Activated T-helper 9 cell treated with anti-CD3 and anti-CD28 coated beads, Interleukin-2, amount 50 U/mL, for 16 hours (primary cell): ENCODE measurements at places on chromosomes 1 and 21.
A peak's percentile ranks its signal among the peaks of the same experiment; 100 is the strongest.

DNA sequence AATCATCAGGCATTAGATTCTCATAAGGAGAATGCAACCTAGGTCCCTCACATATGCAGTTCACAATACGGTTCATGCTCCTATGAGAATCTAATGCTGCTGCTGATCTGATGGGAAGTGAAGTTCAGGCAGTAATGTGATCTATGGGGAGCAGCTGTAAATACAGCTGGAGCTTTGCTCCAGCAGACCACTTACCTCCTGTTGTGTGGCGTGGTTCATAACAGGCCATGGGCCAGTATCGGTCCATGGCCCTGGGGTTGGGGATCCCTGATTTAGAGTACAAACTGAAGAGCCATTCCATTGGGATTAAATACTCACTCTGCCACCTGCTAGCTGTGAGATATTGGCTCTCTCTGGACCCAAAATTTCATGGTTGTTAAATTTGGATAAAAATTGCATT, 244.6 kb upstream of the POGK start:
- no peak for DNase-seq

DNA sequence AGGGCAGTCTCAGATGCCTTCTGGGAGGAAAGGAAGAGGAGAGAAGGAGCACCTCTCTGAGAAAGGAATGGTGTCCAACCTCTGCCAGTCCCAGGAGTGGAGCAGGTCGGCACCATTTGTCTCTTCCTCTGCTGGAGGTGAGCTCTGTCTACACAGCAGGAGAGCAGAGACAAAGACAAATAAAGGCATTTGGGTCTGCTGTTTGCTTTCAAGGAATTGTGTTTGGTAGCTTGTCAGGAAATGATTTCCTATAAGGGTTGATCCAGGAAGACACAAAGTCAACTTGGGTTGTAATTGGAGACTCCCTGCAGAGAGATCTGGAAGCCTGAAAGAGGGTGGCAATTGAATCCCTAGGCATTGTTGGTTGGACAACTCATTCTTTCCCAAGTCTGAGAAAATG, 34.5 kb upstream of the PLXNA2 start:
- no peak for DNase-seq

DNA sequence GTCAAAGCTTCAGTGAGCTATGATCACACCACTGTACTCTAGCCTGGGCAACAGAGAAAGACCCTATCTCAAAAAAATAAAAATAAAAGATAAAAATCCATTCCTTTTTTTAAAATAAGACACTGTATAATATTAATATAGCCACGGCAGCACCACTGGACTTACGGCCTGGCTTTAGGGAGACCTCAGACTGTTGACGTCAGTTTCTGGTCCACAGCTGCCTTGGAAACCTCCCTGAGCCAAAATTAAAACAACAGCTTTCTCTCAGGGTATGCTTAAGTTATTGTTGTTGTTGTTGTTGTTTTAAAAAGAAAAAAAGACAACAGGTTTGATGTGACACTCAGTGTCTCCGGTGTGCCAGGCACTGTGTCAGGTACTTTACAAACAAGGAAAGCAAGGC, 42.0 kb downstream of the CAPZB start:
- no peak for DNase-seq

- DNase-seq = peak; percentile 61
Measured at GRCh38 chr1:110672001-110672752, 2.6 kb downstream of the KCNA3 start.

DNA sequence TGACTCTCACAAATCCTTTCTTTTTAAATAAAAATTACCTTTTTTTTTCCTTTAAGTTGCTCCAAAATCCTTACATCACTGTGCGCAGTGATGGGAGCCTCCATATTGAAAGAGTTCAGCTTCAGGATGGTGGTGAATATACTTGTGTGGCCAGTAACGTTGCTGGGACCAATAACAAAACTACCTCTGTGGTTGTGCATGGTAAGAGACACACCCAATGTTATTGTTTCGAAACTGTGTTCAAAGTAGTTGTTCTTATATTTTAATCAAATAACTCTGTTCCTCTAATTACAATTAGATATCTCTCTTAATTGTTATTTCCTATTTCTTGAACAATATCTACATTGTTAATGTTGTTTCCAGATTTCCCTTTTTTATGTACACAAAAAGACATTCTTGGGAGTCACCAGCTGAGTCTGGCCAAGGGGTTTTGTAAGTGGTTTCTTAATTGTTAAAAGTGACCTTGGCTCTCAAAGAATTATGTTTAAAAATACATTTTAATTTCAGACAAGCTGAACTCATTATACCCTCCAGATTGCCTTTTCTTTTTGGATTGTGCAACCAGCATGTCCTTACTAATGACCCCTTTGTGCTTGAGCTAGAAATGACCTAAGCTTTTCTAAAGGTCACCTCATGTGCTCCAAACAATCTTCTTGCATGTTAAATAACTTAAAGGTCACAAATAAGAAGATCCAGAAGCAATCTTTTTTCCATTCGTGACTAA, 250.1 kb downstream of the HMCN1 start:
- no peak for DNase-seq

- no peak for DNase-seq
Measured at GRCh38 chr1:200178340-200178739, 150.8 kb downstream of the NR5A2 start.

GRCh38 chr1:225919906-225920305, 4.1 kb downstream of the PYCR2 start:
- DNase-seq = no peak

DNA sequence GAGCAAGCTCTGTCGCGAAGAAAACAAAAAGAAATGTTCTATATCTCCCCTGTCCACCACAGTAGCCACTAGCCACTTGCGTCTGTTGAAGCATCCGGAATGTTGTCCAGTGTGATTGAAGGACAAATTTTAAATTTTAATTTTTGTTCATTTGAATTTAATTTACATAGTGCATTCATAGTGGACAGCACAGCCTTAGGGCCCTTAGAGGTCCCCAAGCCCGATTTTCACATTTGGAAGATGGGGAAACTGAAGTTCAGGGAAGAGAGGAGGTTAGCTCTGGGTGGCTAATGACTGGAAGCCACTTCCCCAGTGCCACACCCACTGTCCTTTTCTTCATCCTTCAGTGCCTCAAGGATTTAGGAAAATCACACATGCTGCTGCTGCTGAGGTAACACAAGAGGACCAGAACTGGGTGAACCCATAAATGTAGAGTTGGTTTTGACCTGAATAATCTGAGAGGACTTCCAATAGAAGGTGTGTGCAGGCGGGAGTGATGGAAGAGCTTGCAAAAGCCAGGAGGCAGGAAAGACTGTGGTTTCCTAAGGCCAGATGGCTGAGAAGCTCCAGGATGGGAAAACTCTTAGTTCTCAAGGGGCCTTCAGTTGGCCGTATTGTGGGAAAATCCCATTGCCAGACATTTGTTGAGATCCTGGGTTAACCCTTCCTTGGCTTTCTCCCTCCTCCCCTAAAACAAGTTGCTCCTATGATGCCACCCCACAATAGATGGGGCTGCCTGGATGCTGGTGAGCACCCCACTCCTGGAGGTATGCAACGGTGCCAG, 49.5 kb downstream of the TRIM11 start:
- DNase-seq = no peak

GRCh38 chr1:204087893-204088528, 15.1 kb downstream of the SOX13 start:
- DNase-seq = no peak

DNA sequence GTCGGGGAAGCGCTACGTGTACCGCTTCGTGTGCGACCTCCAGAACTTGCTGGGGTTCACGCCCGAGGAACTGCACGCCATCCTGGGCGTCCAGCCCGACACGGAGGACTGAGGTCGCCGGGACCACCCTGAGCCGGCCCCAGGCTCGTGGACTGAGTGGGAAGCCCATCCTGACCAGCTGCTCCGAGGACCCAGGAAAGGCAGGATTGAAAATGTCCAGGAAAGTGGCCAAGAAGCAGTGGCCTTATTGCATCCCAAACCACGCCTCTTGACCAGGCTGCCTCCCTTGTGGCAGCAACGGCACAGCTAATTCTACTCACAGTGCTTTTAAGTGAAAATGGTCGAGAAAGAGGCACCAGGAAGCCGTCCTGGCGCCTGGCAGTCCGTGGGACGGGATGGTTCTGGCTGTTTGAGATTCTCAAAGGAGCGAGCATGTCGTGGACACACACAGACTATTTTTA, 17.1 kb downstream of the ETS2 start:
- DNase-seq = no peak

GRCh38 chr1:160070243-160071163, 543 bp upstream of the KCNJ10 start:
- peak; percentile 29 for DNase-seq

DNA sequence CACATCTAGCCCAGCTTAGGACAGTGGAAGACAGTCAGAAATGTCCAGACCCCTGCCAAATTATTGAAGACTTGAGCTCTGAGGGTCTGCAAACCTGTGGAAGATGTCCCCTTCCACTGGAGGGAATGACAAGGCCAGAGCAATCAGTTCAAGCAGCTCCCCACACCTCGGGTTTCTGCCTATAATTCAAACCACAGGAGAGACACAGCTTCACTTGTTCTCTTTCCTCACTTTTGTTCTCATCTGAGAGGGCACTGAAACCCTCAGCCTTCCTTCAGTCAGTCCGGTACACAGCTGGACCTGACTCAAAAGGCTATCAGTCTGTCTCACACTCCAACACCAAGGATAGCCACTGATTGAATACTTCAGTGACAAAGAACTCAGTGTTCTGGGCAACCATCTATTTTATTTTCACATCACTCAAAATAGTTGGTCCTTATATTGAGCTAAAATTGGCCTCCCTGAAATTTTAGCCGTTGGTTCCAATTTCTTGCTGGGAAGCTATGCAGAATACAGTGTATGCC, 70.1 kb downstream of the TENT5C start:
- DNase-seq = no peak

- no peak for DNase-seq
Measured at GRCh38 chr1:150999051-150999674, 7.5 kb downstream of the MINDY1 start.

DNA sequence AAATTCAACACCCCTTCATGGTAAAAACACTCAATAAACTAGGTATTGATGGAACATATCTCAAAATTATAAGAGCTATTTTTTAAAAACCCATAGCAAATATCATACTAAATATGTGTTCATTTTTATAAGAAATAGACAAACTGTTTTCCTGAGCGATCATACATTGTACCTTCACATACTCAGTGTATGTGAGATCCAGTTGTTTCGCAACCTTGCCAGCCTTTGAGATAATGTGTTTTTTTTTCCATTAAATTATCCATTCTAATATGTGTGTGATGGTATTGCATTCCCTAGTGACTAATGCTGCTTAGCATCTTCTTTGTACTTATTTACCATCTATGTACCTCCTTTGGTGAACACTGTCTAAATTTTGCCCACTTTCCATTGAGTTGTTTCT, 47.1 kb downstream of the CFH start:
- DNase-seq = no peak

GRCh38 chr1:65001231-65001792, 35.0 kb upstream of the JAK1 start:
- peak; percentile 67 for DNase-seq

DNA sequence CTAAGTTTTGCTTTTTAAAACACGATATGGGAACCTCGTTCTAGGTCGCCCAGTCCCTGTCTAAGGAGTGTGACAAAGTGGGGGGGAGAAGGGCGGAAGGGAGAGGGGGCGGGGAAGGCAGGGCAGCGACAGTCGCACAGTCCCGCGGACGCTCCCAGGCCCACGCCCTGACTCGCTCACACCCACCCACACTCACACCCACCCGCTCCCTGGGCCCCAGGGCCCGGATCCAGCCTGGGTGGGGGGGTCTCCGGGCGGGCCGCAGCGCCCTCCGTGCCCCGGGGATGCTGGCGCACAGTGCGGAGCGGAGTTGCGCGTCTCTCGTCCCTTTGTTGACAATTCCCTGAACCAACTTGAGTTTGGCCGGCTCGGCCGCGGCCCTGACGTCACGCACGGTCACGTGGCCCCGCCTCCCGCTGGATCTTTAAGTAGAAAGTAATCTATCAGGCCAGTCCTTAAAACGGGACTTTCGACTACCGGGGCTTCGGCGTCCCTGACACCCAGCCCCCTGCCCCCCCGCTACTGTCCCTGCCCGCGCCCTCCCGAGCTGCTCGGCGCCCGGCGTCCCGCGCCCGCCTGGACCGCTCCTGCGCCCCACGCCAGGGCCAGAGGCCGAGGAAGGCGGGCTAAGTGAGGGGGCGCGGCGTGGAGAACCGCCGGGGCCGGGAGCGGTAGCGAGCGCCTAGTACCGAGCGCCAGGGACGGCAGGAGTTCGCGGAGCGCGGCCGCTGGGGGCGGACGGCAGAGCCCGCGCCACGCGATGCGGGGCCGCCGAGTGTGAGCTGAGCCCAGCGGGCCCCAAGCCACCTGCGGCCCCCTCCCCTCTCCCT, at the start of gene FOXD3:
FOXD3 (plus strand) TSS at position 454 of the 830 bp plus-strand sequence. CDS start 492 bp downstream, outside the sequence.
- no peak for DNase-seq

DNA sequence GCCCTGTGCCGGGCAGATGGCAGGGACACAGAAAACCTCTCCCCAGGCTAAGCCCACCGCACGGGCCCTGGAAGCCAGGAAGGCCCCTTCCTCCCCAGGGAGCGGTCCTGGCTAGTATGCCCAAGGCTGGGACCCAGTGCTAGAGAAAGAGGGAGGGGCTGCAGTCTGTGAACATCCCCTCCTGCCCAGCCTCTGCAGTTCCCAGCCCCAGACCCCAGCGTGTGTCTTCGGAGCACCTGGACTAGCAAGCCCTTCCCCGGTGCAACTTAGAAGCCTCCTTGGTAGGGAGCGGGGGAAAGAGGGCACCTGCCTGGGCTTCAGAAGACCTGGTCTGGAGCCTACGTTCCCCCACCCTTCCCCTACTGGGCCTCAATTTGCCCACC, 2.1 kb downstream of the PLEKHG5 start:
- no peak for DNase-seq

- no peak for DNase-seq
Measured at GRCh38 chr21:39503123-39503762, 51.5 kb downstream of the SH3BGR start.

DNA sequence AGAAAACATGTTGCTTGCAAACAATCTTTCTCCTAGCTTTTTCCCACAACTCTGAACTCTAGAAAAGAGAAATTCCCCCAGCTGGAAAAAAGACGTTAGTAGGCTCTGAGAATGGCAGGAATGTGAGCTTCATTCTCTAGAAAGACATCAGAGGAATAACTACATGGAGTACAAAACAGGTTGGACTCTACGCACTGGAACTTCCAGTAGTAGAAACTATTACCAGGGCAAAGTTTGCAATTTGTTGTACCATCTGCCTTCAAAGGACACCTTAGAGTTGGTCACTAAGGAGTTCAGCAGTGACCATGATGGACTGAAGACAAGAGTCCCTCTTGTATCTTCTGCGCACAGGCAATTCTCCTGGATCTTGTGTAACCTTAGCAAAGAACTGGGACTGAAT, 60.9 kb downstream of the SLC35D1 start:
- DNase-seq = no peak

DNA sequence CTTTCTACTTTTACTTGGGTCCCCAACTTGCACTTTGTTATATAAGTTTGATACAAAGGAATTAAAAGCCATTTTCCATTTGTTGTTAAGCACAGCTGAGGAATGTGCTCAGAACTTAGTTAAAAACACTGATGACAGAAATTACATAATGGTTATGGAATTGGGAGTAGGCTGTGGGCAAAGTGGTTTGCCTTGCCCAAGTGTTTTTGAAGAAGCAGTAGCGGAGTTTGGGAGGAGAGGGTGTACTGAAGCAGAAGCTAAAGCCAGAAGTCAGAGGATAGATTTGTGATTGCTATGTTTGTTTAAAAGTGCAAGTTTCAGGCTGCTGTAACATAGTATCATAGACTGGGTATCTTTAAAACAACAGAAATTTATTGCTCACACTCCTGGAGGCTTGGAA, 391.8 kb downstream of the DUSP10 start:
- no peak for DNase-seq
